Pancreas (tissue), 10 donors: ENCODE measurements at places on chromosomes 7 and 10. TPM values are rescaled to one million over a fixed set of nuclear protein-coding genes. Genes with fewer than 3 reads are reported as not detected.

DNA sequence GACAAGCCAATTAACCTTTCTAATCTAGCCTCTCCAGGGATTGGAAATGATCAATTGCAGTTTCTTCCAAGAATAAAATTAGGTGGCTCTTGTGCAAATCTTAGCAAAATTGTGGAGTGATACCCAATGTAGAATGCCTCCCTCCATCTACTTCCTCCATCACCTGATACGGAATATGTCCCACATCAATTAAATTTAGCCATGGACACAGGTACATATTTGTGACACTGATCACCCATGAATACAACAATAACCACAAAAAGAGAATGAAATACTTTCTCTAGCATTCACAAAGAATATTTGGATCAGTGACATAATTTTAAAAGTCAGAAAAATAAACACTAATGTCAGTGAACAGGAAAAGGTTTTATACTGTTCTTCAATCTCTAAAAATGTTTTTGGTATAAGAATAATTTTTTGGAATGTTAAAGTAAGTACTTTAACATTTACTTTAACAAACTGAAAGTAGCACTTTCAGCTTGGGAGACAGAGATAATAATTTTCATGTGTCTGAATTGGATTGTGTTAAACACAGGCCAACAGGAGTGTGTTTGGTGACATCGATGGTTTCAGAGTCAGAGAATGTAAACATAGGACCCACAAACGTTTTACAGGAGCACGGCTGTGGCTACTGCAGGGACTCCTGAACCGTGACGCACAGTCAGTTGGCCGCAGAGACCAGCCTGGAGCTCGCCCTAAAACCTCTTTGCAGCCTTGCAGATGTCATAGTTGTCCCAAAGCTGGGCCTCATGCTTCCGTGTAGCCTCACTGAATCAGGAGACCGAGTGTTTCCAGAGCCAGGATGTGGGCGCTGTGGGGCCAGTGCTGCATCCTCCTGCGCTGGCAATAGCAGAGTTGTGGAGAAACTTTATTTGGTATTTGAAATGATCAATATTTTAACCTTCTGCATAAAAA is 7.2 kb downstream of the RBM20 start:
- DNase-seq: no peak

DNA sequence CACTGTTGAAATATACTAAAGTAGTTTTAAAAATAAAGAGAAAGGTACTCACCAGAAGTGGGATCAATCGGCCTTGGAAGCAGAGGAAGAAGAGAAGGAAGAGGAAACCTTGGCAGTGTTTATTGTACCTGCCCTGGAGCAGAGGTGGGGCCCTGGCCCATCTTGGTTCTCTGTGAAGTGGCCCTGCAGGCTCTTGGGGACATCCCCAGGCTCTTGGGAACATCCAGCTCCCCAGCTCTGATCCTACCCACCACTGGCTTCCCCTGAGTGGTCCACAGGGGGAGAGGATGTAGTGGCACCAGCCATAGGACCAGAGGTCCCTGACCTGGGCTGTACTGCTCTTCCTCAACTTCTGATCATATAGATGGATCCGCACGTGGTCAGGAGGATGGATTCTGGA is 22.3 kb upstream of the RET start:
- no peak for DNase-seq

- DNase-seq: no peak
Observed at GRCh38 chr7:76300166-76300731, 2.2 kb upstream of the HSPB1 start.

DNA sequence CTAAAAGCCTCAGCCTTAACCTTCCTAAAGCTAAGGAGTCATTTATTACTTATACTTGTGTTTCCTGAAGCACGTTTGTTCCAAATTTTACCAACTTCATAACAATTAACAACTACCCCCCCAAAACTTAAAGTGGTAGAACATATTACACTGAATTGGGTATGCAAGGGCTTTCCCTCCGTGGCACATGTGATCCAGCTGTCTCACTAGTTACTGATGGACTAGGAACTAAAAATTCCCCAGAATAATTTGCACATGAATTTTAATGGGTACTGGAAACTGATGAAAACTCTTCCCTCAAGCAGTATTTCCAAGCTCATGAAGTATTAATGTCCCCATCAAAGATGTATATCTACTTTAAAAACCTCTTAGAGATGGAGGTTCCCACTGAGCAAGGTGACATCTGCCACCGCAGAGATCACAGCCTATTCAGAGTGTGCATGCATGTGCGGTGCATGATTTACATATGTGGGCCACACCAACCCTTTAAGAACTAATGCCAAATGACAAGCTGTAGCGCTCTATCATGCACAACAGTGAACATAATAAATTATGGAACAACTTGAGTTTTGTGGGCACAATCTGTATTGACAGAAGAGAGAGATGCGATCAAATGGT is 139.9 kb upstream of the ADCY1 start:
- DNase-seq: no peak

- no peak for DNase-seq
Observed at GRCh38 chr10:43904301-43904700, 255.6 kb upstream of the ZNF32 start.

DNA sequence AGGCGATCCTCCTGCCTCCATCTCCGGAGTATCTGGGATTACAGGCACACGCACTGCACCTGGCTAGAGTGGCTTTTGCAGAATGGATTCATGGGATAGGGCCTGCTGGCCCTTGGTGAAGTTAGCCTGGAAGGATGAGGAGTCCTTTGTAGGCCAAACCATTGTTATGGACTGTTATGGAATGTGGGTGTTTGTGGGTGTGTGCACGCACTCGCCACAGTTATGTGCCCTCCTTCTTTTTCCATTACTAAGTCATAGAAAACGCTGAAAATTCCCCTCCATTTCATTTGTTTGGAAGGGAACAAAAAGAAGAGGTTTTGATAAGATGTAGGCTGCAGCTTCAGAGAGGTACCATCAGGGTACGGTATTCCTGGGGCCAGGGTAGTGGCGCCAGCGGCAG is 15.0 kb downstream of the ZNF862 start:
- no peak for DNase-seq

GRCh38 chr7:4182605-4183300 is 499.3 kb upstream of the FOXK1 start:
- DNase-seq: no peak

DNA sequence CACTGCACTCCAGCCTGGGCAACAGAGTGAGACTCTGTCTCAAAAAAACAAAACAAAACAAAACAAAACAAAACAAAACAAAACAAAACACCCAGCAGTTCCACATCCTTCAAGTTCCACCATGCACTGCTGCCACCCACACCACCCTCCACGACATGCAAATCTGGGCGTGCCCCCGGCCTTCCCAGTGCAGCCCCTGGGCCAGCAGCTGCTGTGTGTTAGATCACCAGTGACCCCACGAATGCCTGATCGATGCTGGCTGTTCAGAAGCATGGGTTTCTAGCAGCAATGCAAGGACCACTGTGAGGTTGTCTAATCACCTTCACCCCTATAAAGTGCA is 36.3 kb downstream of the ELFN1 start:
- no peak for DNase-seq

DNA sequence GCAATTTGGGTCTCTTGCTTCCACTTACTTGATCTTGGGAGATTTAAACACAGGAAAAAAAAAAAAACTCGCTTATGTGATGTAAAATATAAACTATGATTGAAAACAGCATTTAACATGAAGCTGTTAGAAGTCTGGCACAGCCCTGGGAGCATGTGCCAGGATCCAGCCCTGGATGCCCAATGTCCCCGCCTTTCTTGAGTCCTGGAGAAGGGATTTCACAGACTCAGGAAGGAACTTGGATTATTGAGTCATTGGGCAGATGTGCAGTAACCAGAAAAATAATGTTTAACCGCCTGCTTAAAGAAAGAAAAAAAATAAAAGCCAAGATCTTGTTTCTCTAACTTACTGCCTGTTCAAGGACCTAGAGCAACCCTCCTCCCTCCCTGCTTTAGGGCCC is 3.7 kb upstream of the JCAD start:
- no peak for DNase-seq

DNA sequence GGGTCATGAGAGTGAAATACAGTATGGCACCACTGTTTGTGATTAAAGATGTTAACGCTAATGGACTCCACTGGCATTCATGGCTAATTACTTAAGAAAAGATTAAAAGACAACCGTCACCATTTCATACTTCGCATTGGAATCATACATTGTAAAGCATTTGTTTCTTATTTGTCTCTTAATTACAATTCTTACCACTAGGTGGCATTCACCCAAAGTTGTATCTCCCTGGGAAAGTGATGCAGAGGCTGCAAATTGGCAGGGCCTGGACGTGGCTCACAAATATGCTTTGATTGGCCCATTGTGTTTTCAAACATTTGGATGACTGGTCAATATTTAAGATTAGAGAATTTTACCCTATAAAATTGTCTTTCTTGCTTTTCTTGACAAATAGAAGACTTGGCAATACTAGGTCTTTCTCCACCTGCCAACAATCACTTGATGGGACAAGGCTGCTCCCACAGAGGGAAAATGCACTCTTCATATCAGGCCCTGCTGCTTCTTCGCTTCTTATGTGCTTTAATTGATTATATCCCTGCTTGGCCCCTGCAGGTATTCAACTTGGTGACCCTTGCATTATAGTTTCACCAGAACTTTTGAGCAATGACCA is 72.1 kb upstream of the STARD3NL start:
- no peak for DNase-seq

GRCh38 chr7:101633511-101633910 is 4.4 kb upstream of the MYL10 start:
- no peak for DNase-seq

- DNase-seq: no peak
Observed at GRCh38 chr7:151080067-151080521, 515 bp downstream of the FASTK start.

- DNase-seq: no peak
Observed at GRCh38 chr10:42991442-42992098, 85.3 kb upstream of the RET start.

DNA sequence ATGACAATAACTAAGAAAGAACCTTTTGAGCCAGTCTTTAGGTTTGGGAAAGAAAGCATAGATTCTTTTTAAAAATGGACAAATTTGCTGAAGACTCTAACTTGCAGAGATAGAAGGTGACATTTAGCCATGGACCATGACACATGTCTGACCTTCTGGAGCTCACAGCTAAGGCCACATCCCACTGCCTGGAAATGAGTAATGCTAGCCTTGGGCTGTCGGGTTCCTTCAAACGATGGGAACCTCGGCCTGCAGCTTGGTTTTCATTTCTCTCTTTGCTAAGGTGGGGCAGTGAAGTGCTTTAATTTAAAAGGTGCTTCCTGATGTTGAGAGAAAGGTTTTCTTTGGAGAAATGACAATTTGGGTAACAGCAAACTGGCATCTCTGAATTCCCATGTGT is 223.2 kb downstream of the FANK1 start:
- no peak for DNase-seq

GRCh38 chr7:157675427-157675927 is 338.7 kb downstream of the DNAJB6 start:
- DNase-seq: no peak

- no peak for DNase-seq
Observed at GRCh38 chr10:97608991-97609561, 19.6 kb downstream of the C10orf62 start.

DNA sequence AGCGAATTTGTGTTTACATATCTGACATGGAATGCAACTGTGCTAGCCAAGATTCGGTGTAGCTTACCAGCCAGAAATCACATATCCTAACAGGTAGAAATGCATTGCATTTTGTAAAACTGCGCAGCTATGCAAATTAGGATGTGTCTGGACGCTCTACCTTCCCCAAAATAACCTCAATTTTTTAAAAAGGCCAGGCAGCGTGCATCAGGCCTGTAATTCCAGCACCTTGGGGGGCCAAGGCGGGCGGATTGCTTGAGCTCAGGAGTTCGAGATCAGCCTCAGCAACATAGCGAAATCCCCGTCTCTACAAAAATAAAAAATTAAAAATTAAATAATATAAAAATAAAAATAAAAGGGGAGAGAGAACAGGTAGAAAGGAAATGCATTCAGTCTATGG is 305.0 kb downstream of the TYW1 start:
- DNase-seq: no peak

GRCh38 chr7:74334030-74334429 is 44.8 kb downstream of the CLIP2 start:
- no peak for DNase-seq

GRCh38 chr10:88608780-88609179 is 22.2 kb downstream of the LIPJ start:
- no peak for DNase-seq

DNA sequence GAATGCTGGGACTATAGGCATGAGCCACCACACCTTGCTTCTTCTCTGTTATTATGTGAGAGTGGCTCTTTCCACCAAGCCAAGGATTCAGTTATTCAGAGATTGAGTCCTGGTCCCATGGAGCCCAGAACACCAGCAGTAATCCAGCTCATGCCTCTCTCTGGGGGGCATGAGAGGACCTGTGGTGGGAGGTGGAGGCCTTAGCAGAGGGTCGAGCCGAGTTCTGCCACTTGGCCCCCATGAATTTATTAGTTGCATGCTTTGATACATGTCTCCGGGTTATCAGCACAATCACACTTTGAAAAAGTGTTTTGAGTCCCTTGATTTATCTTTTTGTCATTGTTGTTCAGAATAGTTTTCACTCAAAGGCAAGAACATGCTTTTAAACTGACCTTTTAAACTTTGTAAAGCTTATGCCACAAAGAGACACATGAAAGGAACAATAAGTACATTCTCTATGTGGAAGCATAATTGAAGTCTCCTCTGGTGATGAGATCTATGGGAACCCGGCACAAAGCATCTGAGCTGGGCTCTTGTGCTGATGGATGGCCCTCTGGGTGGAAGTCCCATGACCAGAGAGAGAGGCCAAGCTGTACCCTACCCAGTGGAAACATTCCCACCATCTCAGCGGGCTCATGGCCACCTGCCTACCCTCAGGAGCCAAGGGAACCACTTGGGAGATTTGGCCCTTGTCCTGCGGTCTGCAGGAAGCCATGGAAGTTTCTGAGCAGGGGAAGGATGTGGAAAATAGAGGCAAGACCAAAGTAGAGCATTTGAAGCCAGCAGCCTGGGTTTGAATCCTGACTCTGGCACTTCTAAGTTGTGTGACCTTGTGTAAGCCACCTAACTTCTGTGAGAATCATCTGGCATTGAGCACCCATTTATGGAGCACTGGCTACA is 53.9 kb downstream of the MINDY4 start:
- DNase-seq: no peak

HOXA7 gene
- polyA plus RNA-seq: 0.49 TPM

LRRC17 gene
- 1.6 TPM for polyA plus RNA-seq

ECHS1 gene
- 69.2 TPM for polyA plus RNA-seq

OR2A7 gene
- 1.3 TPM for polyA plus RNA-seq

ADAMTS14 gene
- 0.34 TPM for polyA plus RNA-seq

NPSR1 gene
- not detected for polyA plus RNA-seq

DLX5 gene
- 0.09 TPM for polyA plus RNA-seq
